Stimulated activated CD8-positive, alpha-beta memory T cell treated with anti-CD3 and anti-CD28 coated beads, Interleukin-4, amount 100 ng/mL, for 4 hours (primary cell): ENCODE measurements at places on chromosomes 1 and 21.

GRCh38 chr1:23460519-23460918 lies 23.5 kb downstream of the ASAP3 start:
- no peak for DNase-seq

DNA sequence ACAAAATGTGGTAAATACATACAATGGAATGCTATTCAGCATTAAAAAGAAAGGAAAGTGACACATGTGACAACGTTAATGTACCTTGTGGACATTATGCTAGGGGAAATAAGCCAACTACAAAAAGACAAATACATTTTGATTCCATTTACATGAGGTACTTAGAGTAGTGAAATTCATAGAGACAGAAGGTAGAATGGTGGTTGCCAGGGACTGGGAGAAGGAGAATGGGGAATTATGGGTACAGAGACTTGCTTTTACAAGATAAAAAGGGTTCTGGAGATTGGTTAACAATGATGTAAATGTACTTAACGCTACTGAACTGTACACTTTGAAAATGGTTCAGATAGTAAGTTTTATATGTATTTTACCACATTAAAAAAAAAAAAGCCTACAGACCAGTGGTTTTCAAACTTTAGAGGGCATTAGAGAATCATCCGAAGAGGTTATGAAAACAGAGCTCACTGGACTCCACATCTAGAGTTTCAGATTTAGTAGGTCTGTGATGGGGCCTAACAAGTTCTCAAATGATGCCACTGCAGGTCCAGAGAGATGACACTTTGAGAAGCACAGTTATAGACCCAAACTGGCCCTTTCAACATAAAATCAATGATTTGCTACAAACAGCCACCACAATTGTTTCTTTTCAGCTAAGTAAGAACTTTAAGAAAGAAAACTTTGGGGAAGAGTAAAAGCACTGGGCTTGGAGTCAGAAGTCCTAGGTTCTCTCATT lies 9.6 kb upstream of the ADCY10 start:
- no peak for DNase-seq

GRCh38 chr1:33971018-33971710 lies 107.3 kb downstream of the HMGB4 start:
- no peak for DNase-seq

DNA sequence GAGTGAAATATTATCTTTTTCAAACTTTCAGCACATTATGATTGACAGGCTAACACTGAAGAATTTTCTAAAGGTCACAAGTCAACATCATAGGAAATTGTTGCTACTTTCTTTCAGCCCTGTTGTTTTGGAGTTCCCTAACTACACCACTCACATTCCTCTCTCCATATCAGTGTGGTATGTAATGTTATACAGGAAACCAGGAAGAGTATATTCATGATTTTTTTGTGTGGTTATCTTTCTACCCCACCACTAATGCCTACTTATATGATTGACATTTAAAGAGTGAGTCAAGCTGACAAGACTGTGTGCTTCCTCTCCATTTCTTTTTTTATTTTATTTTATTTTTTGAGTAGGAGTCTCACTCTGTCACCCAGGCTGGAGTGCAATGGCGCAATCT lies 47.8 kb upstream of the PRDM2 start:
- DNase-seq = no peak

GRCh38 chr1:24276791-24277190 lies 42.4 kb upstream of the GRHL3 start:
- no peak for DNase-seq

GRCh38 chr1:209155546-209155945 lies 428.0 kb upstream of the CAMK1G start:
- no peak for DNase-seq

GRCh38 chr1:78464449-78464891 lies 26.3 kb upstream of the PTGFR start:
- DNase-seq = no peak
